ENCODE measurements at places on chromosomes 7 and 10. TPM values are rescaled to one million over a fixed set of nuclear protein-coding genes. Genes with fewer than 3 reads are reported as not detected.
A peak's percentile ranks its signal among the peaks of the same experiment; 100 is the strongest.

- DNase-seq, result no peak
Measured at GRCh38 chr7:142567201-142568075, 181.8 kb upstream of the PRSS1 start.

FAM25G gene
- total RNA-seq, result not detected

GRCh38 chr10:36344240-36345174, 702.4 kb upstream of the FZD8 start:
- DNase-seq, result no peak

GRCh38 chr7:31500656-31501055, 13.2 kb upstream of the ITPRID1 start:
- no peak for DNase-seq

ORC5 gene
- 20.2 TPM for total RNA-seq

TMEM176A gene
- 6.1 TPM for total RNA-seq

ADAM12 gene
- total RNA-seq, result not detected

DNA sequence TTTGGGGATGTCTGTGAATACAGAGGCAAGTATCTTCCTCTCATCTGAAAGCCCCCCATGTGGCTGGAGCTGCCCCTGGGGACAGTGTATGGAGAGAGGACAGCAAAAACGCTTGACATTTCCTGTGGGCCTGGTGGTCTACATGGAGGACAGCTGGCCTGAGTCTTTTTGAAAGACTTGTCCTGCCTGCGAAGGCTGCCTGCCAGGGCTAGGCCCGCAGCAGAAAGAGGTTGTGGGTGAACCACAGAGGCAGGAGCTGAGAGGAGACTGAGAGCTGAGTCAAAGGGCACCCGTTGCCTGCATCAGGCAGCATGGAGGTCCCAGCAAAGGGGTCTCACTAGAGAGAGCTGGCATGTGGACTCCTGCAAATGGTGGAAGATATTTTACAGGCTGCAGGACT, 66.4 kb downstream of the KAT6B start:
- no peak for DNase-seq

CADPS2 gene
- total RNA-seq, result 16.4 TPM

DNA sequence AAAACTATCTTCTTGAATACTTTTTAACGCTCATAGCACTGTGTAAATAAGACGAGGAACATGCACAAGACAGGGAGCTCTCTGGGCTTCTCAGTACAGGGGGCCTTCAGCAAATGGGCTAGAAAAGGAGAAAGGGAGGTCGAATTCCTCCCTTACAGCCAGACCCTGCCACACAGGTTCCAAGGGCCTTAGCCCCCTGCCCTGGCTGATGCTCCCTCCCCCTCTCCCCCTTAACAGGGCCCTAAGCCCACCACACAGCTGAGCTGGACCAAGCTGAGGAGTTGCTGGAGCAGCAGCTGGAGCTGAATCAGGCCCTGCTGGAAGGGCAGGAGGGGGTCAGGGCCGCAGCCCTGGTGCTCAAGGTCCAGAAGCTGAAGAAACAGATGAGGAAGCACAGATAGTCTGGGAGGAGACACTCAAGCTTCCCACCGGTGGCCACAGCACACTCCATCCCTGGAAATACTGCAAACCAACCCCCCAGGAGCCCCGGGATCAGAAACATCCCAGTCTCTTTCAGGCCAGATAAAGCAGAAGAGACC, 153.9 kb downstream of the SNX13 start:
- no peak for DNase-seq

DNA sequence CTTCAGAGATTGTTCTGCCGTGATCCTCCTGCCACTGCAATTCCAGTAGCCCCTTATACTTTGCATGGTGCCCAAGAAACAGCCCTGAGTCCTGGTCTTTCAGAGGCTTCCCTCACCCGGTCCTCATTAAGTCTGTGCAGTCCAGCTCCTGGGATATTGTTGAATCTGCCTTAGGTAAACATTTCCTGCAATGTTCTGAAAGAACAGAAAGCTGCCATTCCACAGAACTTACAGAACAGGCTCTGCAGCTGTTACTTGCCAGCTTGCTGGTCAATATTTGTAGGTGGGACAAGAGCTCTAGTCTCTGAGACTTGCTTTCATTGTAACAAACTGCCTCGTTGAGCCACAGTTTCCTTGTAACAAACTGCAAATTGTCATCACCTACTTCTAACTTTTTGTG, 115.0 kb upstream of the KIF5B start:
- DNase-seq, result peak; percentile 73

LBX1 gene
- not detected for total RNA-seq

H2BK1 gene
- not detected for total RNA-seq

UPF2 gene
- total RNA-seq, result 31.6 TPM

GRCh38 chr10:34386921-34387320, 428.2 kb downstream of the PARD3 start:
- DNase-seq, result no peak

DNA sequence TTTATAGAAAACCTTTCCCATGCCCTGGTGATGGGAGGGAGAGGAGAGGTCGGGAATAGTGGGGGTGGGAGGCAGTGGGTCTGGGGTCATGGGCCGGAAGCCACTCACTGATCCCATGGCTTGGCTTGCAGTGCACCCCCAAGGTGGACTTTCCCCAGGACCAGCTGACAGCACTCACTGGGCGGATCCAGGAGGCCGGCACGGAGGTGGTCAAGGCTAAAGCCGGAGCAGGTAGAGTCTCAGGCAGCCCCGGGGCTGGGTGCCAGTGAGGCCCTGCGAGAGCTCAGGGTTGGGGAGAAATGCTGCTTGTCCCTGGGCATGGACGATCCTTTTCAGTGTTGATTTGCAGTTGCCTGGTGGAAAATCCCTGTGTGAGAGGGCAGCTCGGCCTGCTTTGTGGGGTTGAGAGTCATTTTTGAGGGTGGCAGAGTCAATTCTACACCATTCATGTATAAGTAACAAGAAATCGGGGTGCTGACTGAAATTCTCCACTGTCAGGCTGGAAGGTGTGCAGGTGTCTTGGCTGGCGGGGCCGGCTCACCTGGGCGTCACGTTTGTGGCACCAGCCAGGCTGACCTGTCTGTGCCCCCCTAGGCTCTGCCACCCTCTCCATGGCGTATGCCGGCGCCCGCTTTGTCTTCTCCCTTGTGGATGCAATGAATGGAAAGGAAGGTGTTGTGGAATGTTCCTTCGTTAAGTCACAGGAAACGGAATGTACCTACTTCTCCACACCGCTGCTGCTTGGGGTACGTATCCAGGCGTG, 16.5 kb downstream of the MDH2 start:
- no peak for DNase-seq

GRCh38 chr7:150939052-150939451, 39.1 kb downstream of the KCNH2 start:
- no peak for DNase-seq

DNA sequence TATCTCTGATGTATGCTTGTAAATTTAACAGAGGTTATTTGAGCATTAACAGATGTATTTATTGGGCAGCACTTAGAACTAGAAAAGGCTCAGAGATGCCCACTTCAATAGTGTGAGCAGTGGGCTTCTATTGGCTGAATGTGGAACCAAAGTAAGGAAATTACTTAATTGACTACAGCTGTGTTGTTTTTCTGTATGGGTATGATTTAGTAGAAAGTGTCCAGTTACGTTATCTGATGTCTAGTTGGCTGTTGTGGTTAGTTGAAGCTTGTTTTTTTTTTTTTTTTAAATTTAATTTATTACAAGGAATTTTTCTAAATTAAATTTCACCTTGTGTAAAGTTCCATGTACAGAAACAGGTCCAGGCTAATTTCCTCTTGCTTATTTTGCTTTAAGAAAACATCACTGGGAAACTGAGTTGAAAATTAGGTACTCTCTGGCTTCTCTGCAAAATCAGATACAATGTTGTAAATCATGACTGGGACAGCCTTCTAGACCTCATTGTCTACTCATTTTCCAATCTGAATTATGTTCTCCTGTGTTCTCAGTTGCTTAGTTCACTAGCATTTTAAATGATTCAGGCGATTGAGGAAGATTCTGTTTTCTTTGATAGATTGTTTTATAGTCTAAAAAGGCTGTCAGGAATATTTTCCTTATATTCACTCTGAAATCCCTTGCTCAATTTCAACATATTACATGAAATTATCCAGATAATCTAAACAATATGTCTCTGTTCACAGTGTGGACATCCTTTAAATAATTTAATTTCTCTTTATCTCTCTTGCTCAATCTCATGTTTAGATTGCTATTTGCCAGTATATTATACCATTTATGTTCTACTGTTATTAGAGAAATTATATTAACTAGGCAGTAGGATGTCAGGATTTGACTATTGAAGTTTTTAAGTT, 53.0 kb downstream of the PHF14 start:
- DNase-seq, result no peak

Data from Calu3 (cell line).